ENCODE measurements at places on chromosomes 7 and 10.

- DNase-seq, result no peak
Measured at GRCh38 chr7:25360451-25360850, 132.2 kb upstream of the NPVF start.

GRCh38 chr7:10100572-10100971, 873.1 kb upstream of the PHF14 start:
- no peak for DNase-seq

GRCh38 chr7:91713669-91714068, 166.8 kb downstream of the MTERF1 start:
- DNase-seq, result no peak

GRCh38 chr7:44162179-44162578, 21.0 kb upstream of the MYL7 start:
- no peak for DNase-seq

- no peak for DNase-seq
Measured at GRCh38 chr10:75403144-75403938, 1.8 kb upstream of the ZNF503 start.

DNA sequence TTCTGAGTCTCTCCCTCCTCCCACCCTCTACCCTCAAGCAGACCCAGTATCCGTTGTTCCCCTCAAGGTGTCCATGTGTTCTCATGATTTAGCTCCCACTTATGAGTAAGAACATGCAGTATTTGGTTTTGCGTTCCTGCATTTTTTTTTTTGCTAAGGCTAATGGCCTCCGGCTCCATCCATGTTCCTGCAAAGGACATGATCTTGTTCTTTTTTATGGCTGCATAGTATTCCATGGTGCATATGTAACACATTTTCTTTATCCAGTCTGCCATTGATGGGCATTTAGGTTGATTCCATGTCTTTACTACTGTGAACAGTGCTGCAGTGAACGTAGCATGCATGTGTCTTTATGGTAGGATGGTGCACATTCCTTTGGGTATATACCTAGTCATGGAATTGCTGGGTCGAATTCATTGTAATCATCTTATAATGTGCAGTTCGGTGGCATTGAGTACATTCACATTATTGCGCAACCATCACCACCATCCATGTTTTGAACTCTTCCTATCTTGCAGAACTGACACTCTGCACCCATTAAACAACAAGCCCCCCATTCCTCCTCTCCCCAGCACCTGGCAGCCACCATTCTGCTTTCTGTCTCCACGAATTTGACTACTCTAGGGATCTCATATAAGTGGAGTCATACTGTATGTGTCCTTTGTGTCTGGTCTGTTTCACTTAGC, 125.5 kb downstream of the CAMK1D start:
- no peak for DNase-seq

GRCh38 chr10:132444877-132445351, 47.9 kb downstream of the PWWP2B start:
- DNase-seq, result no peak

- DNase-seq, result no peak
Measured at GRCh38 chr7:157895520-157896375, 558.9 kb downstream of the DNAJB6 start.

DNA sequence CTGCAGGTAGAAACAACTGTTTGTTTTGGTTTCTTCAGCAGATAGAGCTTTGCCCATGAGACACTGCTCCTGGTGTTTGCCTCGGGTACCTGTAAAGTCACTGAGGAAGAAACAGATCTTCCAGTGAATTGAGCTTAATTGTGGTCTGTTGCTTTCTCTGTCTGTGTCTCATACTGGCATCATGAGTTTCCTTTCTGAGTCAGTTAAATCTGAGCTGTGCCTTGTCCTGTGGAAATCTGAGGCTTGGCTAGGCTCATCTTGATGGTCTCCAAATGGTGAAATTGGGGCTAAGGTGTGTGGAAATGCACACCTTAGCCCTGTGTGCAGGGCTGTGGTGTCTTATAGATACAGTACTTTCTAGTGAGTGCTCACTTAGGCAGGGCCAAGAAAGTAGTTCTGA, 67.4 kb downstream of the GBF1 start:
- no peak for DNase-seq

DNA sequence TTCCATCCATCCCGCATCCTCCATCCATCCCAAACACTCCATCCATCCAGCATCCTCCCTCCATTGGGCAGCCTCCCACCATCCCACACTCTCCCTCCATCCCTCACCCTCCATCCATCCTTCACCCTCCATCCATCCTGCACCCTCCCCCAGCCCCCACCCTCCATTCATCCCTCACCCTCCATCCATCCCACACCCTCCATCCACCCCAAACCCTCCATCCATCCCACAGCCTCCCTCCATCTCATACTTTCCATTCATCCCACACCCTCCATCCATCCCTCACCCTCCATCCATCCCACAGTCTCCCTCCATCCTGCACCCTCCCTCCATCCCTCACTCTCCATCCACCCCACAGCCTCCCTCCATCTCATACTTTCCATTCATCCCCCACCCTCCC, 60.4 kb downstream of the FOXI2 start:
- no peak for DNase-seq

DNA sequence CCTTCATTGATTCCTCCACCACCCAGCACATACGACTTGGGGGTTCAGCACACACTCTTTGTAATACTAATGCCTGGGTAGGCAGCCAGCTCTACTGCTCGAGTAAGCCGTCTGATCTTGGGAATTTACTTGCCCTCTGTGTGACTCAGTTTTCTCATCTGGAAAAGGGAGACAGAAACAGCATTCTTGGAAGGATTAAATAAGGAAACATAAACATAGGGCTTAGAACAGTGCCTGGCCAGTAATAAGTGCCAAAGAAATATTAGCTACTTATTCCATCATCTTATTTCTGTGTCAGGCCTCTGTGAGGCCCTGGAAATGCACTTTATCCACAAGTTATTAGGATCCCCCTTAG, 130.1 kb downstream of the TNS3 start:
- DNase-seq, result no peak

GRCh38 chr7:44212581-44213184, 11.9 kb downstream of the YKT6 start:
- DNase-seq, result no peak

DNA sequence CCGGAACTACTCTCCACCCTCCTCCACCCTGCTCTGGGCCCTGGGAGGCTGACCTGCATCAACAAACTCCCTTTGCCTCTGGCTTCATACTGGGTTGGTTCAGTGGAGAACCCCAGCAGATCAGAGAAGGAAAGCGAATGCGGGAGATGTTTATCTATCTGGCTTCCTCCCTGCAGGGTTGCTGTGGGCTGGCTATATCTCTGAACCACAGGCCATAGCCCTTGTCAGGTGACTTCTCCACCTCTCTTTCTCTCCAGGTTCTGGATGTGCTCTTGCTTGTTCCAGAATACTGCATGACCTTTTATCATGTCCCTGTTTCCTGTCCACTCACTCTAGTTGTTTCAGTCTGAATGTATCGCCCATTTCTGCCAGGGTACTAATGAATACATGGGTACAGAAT, 51.7 kb upstream of the IFRD1 start:
- DNase-seq, result no peak

DNA sequence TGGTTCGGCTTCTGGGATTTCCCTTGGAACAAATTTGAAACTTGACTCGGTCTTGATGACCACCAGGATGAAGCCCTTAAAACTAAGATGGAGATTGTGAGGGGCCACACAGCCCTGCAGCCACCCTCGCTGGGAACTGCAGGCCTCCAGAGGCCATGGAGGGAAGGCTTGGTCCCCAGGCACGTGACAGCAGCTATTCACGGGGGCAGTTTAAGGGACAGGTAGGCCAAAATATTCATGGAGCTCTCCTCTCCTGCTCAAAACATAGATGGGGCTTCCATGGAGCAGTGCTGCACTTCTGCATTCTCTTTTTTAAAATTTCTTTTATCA, 137.0 kb downstream of the ADCY1 start:
- DNase-seq, result peak; percentile 7

- no peak for DNase-seq
Measured at GRCh38 chr10:84654671-84655070, 326.3 kb downstream of the CCSER2 start.

DNA sequence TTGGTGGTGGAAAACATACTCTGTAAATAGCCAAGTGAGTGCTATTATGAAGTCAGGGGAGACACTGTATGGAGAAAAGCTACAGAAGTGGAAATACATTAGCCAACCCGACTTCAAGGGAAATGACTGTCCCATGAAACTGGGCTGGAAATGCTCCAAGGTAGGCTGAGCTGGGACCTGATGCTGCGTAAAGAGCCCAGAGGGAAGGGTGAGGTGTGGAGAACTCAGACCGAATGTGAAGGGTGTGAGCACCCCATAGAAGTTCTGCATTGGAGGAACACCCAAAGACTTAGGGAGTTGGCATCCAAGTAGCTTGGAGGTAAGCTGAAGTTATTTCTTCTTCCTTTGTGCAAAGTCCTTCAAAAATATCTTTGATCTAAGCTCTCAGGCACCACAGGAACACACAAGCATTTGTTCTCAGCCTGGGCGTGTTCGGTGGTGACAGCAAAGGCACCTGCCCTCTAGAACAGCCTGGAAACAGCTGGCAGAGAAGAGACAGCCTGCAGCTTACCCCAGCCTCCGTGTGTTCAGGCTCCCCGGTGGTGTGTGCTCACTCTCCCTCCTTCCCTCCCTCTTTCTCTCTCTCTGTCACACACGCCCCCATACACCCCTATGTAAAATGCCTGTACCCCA, 19.1 kb upstream of the GJD4 start:
- DNase-seq, result no peak

DNA sequence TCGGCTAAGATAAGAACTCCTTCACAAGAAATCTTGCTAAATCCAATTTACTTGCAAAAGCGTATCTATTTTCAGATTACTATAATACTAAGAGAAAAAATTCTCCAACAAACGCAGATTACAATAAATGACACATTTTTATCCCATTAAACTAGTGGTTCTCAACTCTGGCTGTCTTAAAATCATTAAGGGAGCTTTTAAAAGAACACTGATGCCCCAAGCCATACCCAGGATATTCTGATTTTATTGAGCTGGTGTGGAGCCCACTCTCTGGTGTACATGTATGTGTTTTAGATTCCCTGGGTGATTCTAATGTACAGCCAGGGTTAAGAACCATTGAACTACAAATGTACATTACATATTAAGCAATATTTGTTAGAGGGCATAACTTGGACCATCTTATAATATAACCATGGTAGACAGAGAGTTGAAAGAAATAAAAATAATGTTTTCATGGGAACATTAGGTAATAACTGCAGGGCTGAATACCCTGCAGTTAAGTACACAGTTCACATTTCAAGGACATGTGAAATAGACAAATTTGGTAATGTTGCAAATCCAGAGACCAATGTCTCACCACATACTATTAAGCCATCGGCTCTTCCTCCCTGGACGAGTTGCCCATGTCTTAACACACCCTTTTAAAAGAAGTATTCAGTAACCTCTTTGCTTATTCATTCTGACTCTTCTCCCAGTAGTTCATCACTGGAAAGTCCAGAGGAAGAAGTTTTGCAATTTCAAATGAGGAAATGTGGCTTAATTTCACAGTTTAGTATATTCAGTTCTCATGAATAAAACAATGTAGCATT, 6.2 kb downstream of the GSAP start:
- DNase-seq, result no peak

DNA sequence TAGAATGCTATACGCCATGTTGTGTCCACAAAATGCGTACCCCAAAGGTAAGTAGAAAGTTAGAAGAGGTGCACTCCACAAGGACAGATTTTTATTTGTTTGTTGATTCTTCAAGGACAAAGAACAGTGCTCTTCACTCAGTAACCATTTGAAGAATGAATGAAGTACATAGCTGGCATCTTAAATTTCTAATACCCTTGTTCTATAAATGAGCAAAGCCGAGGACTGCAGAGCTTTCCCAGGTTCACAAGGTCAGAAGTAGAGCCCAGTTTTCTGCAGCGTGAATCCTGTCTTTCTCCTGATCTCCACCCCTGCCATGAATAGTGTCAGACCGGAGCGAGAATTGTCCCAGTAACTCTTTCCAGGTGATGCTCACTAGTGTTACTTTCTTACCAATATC, 9.5 kb downstream of the HECW1 start:
- no peak for DNase-seq

GRCh38 chr10:47311193-47311931, 10.9 kb upstream of the GDF2 start:
- peak; percentile 49 for DNase-seq

DNA sequence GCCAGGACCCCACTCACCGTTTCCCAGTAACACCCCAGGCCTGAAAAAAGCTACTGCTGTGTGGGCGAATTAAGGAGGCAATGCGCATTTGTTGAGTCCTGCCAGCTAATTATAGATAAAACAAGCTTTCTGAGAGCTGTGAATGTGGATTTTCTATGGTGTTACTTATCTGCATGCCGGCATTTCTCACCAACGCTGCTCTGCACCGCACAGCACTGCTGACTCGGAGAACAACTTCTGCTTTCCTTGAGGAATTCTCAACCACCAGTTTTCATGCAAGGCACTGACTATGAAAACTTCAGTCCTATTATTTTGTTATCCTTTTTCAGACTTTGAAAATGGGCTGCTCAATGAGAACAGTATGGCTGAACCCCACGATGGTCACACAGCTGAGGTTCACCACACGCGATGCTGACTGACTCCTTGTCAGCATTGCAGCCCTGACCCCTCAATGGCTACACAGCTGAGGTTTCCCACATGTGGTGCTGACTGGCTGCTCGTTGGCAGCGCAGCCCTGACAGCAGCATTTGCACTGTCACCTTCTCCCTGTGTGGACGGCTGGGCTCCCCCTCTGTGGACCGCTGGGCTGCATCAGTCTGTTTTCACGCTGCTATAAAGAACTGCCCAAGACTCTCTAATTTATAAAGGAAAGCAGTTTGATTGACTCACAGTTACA, 190.6 kb downstream of the DIP2C start:
- no peak for DNase-seq

GRCh38 chr10:80524190-80524909, 13.4 kb upstream of the SH2D4B start:
- no peak for DNase-seq

GRCh38 chr7:58086871-58087535, 637.0 kb downstream of the ZNF716 start:
- DNase-seq, result no peak

GRCh38 chr10:109838592-109839244, 84.6 kb downstream of the XPNPEP1 start:
- DNase-seq, result no peak

- no peak for DNase-seq
Measured at GRCh38 chr7:107194052-107194451, 25.2 kb downstream of the HBP1 start.

GRCh38 chr10:61974601-61975390, 73.3 kb downstream of the ARID5B start:
- DNase-seq, result no peak

GRCh38 chr10:96450529-96451207, 63.1 kb downstream of the TLL2 start:
- no peak for DNase-seq

DNA sequence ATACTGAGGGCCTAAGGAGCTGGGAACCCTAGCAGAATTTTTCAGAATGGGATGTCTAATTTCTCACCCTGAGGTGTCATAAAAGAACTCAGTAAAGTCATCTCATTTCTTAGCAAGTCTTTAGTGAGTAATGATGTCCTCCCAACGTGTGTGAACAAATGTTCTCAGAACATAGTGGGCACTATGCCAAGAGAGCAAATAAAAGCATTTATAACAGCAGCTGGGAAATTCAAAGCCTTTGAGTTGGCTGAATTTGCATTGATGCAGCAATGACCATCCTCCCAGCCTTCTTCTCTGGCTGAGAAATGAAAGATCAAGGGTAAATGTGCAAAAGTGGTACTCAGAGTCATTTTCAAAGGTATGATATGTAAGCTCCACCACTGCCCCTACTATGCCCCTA, 109.4 kb downstream of the FAM107B start:
- DNase-seq, result no peak

All from activated T-cell treated with anti-CD3 and anti-CD28 coated beads, Interleukin-2, amount 50 U/mL, for 48 hours (primary cell).